ENCODE measurements at places on chromosomes 2 and 18.

DNA sequence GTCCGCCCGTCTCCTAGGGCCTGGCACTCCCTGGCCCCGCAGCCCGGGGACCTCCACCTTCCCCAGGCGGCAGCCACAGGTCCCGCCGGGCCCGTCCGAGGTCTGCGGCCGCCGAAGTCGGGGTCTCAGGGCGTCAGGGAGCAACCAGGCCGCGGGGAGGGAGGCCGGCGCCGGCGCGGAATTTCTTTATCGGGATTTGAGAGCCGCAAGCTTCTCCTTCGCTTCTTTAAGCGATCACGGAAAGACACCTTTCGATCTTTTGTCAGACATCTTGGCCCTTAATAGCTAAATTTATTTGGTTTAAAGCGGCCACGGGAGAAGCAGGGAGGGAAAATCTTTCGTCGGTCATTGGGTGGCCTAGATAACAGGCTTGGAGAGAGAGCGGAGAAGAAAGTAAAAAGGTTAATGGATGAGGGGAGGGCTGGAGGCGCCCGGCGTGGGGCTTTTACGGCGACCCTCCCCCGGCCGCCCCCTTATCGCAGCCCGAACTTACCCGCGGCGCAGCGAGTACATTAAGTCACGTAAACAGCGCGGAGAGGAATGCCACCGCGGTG, 4.3 kb upstream of the GATA6 start:
- DNase-seq = no peak

DNA sequence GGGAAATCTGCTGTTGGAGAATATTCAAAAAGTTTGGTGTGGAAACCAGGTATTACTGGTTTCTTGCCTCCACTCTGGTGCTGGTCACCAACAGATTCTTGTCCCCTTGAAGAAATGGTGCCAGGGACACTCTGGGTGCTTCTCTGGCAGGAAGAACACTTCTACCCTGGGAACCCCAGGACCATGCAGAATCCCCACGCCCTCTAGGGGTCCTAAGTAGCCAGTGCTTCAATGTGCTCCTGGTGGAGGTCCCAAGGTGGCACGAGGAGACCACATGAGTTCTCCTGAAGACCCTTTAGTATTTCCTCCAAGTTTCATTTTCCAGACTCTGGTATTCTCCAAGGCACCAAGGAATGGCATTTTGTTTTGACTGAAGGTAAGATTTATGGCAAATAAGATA, 380.6 kb downstream of the TSN start:
- DNase-seq = no peak

DNA sequence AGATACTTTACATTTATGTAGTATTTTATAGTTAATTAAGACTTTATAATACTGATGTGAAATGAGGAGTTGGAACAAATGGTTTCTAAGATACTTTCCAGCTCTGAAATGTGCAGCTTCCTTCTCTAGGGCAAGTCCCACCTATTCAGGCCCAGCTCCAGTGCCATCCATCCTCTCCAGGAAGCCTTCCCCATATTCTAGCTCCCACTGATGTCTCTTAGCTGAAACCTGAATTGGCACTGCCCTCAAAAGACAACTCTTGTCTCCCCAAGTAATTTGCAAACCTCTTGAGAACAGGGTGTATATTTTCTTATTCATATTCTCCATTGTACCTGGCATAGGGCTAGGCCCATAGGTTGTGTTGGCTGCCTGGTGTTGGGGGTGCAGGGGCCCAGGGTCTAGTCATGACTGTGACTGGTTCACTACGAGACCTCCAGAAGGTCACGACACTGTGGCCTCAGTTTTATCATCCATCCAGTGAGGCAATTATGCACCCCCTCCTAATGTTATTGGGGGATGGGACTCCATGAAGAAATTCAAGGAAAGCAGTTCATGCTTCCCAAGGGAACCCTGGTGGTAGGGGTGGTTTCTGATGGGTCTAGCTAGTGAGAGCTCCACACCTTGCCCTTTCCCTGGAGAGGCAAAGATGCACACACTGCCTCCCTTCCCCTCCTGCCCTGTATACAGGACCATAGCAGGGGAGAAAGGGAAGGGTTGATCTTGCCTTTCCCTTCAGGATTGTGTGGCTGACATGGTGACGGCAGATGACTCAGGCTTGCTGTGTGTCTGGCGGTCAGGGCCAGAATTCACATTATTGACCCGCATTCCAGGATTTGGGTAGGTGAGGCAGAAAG, 2.8 kb downstream of the WDR54 start:
- no peak for DNase-seq

DNA sequence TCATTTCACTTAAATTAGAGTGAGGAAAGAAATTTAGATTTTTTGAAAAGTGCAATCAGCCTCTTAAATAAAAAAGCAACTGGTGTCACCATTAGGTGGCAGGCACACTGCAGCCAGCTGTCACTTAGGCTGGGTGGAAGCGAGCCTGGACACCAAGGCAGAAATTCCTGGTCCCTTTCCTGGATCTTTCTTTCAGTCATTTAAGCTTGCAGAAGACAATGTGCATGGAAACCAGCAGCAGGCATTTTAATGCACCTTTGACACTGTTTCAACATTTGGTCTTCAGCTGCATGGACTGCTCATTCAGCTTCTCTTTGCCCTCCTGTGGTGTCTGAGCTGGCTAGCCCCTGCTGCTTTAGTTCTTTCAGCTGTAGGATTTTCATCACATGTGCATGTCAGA, 61.0 kb downstream of the AQP4 start:
- DNase-seq = no peak

DNA sequence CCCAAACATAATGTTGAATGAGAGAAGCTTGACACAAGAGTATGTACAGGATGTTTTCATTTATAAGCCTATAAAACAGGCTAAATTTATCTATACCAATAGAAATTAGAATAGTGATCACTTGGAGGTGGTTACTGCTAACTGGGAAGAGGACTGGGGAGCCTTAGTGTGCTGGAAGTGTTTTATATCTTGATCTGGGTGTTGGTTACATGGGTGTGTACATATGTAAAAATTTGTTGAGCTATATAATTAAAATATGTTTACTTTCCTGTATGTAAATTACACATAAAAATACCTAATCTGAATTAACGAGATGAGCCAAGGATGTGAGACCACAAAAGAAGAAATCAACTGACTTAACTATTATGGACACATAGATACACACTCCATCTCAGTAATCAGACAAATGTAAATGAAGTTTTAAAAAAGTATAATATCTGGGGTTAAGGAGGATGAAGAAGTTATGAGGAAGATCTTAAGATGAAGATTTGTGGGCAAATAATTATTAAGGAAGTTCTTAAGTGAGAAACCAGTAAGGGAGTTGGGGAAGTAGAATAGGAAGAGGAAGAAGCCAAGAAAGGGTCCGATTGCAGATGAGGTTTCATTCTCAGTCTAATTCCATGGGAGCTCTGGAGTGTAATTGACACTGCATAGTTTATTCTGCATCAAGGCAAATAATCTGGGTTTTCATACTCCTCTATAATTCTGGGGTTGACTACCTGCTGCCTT, 32.3 kb upstream of the NABP1 start:
- no peak for DNase-seq

GRCh38 chr2:186599186-186599778, 9.4 kb downstream of the ITGAV start:
- no peak for DNase-seq

- no peak for DNase-seq
These were observed 303.0 kb upstream of the SLC8A1 start for GRCh38 chr2:40754912-40755311.

DNA sequence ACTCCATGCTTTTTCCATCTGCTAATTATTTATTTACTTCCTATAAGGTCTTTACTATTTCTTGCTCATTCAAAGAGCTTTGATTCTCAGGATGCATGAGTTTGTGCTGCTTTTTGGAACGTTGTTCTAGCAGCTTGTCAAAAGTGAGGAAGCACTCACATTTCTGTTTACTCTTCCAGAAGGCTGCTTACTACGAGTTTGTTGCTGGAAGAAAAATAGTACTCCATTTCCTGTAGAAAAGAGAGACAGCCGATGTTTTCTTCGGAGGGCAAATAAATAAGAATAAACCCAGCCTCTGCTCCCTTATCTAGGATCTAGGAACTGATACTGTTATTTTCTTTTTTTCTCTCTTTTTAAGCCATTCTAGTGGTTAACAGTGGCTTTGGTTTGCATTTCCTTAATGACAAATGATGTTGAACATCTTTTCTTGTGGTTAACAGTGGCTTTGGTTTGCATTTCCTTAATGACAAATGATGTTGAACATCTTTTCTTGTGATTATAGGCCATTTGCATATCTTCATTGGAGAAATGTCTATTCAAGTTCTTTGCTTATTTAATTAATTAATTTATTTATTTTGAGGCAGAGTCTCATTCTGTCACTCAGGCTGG, 20.5 kb downstream of the CYP27A1 start:
- no peak for DNase-seq

DNA sequence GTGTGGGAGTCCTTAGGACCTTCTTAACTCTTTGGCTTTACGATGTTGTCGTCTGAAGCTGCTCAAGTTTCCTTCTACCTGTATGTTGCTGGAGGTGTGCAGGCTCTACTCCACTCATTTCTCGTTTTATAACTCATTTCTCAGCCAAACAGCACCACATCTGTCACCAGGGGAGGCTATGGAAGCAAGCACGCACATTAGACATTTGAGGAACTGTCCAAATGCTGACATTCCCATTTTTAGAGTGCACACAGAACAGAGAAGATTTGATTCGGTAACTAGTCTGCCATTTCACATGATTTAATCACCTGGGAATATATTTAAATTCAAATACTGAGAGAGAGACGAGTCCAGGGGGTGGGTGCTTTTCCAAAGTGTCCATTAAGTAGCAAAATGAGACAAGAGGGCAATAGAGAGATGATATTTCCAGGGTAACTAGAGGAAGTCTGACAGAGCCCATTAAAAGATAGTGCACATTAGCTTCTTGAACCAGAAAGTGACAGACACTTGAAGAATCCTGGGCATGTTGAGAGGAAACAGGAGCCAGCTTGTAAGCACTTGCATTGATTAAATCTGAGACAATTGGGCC, 793.3 kb downstream of the TDRD15 start:
- DNase-seq = no peak

DNA sequence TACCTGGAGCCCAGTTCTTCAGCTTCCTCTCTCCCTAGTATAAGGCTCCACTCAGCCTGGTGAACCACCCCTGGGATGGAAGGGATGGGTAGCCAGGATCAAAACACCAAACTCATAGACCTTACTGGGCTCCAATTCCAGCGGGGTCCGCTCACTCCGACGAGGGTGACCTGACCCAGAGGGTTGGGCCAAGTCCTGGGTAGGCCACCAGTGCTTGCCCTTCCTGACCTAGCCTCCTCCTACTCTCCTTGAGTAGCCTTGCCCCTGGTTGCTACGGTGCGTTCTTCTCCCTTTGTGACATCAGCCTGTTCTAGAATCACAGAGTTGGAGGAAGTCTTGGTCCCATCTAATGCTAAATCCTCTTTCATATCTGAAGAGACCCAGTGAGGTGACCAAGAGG, 537 bp upstream of the STAT4 start:
- no peak for DNase-seq

GRCh38 chr2:72128843-72129227, 18.8 kb downstream of the CYP26B1 start:
- DNase-seq = no peak

- no peak for DNase-seq
These were observed 605.2 kb downstream of the NR4A2 start for GRCh38 chr2:155727187-155727895.

DNA sequence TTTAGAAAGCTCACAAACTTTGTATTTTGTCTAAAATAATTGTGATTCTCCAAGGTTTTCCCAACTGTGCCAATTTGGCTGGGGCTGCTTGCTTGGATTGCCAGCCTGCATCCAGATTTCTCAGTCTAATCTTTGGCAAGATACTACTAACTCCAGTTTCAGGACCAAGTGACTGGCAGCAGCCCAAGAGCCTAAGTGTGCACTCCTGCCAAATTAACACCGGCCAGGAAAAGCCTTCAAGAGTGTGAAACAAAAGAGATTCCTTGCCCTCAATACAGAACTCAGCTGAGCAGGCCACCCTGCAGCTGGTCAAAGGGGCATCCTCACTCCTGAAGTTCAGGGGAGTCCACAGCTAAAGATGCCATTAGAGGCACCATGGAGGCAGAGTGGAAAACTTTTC, 589.0 kb upstream of the ACVR2A start:
- DNase-seq = no peak

- DNase-seq = no peak
These were observed 47.3 kb downstream of the RFTN2 start for GRCh38 chr2:197628043-197628500.

GRCh38 chr2:122980671-122981070, 1044.4 kb upstream of the CNTNAP5 start:
- DNase-seq = no peak

- DNase-seq = no peak
These were observed 476.4 kb upstream of the ZEB2 start for GRCh38 chr2:144996225-144996795.

DNA sequence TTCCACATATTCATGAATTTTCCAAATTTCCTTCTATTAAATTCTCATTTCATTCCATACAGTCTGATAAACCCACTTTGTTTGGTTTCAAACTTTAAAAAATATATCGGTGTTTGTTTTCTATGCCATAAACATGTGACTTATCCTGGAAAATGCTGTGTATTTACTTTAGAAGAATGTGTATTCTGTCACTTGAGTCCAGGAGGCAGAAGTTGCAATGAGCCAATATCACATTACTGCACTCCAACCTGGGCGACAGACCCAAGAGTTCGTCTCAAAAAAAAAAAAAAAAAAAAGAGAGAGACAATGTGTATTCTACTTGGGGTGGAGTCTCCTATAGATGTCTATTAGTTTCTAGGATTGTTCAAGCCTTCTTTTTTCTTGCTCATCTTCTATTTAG, 31.8 kb downstream of the MBD5 start:
- no peak for DNase-seq
